ENCODE measurements at places on chromosomes 12 and 14.

DNA sequence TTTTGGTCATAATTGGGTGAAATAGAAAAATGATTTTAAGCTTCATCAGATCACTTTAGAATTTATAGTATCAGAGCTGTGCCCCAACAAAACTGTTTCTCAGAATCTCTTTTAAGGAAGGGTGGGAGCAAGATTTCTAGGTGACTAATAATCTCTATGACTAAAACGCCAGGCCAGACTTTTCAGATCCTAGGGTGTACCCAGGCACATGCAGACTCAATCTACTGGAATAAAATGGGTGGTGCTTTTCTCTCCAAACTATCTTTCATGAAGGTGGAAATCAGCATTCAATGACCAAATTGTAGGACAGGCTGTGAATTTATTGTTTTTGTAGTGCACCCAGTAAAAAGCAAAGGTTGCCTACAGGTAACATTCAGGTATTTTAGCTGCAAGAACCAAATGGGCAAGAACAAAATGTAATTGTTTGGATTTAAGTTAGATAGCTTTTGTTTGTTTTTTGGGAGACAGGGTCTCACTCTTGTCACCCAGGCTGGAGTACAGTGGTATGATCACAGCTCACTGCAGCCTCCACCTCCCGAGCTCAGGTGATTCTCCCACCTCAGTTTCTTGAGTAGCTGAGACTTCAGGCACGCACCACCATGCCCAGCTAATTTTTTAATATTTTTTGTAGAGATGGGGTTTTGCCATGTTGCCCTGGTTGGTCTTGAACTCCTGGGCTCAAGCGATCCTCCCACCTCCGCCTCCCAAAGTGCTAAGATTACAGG, 49.5 kb downstream of the PPP2R5C start:
- no peak for DNase-seq

- no peak for DNase-seq
These were observed 10.7 kb upstream of the SNAPC1 start for GRCh38 chr14:61751475-61751989.

DNA sequence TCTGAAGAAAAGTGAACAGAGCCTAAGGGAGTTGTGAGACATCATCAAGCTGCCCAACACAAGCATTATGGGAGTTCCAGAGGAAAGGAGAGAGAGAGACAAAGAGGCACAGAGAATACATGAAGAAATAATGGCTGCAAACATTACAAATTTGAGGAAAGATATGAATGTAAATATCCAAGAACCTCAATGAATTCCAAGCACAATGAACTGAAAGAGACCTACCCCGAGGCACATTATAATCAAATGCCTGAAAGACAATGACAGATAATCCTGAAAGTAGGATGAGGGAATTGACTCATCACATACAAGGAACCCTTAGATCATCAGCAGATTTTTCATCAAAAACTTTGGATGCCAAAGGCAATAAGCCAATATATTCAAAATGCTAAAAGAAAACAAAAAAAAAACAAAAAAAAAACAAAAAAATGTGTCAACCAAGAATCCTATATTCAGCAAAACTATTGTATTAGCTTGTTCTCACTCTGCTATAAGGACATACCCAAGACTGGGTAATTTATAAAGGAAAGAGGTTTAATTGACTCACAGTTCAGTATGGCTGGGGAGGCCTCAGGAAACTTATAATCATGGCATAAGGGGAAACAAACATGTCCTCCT, 37.8 kb downstream of the BCL2L14 start:
- no peak for DNase-seq

GRCh38 chr14:68328509-68328908, 464.4 kb downstream of the ZFP36L1 start:
- no peak for DNase-seq

- DNase-seq, result no peak
These were observed 27.7 kb upstream of the PEX5 start for GRCh38 chr12:7161811-7162210.

GRCh38 chr12:56897844-56898361, 36.3 kb downstream of the SDR9C7 start:
- DNase-seq, result no peak

- DNase-seq, result no peak
These were observed 27.4 kb downstream of the PZP start for GRCh38 chr12:9180810-9181209.

DNA sequence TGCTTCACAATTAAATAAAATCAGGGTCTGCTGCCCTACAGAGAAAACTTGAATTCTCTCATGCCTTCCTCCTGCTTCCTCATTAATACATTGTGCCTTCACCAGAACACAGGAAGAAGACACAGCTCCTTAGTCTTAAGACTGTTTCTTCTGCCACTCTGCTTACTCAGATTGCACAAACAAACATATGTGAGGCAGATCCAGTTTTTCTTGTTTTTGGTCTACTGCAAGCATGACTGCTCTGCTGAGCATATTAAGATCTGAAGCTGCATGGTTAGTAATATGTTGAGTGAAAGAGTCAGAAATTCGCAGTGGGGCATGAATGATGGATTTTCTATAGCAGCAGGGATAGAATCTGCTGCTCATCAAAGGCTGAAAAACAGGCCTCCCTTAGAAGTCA, 321.1 kb upstream of the STXBP6 start:
- no peak for DNase-seq

DNA sequence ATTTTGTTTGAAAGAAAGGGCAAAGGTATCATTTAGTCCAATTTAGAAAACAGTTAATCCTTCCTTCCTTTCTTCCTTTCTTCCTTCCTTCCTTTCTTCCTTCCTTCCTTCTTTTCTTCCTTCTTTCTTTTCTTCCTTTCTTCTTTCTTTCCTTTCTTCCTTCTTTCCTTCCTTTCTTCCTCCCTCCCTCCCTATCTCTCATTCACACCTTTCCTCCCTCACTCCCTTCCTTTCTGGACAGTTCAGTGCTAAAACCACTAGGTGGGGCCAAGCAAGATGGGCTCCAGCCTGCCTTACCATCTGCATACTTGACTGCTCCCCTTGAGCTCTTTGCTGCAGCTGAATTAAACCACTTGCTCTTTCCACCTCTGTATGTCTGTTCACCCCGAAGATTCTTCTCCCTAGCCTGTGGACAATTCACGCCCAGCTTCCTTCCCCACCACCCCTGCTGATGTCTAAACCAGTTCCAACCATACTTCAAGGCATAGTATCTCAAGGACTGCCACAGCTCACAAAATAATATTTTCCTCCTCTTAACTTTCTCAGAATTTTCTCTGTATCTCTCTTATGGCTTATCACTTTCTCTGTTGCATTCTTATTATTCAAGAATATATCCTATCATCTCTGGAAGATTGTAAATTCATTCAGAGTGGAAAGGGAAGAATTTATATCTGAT, 78.0 kb downstream of the DBX2 start:
- no peak for DNase-seq

DNA sequence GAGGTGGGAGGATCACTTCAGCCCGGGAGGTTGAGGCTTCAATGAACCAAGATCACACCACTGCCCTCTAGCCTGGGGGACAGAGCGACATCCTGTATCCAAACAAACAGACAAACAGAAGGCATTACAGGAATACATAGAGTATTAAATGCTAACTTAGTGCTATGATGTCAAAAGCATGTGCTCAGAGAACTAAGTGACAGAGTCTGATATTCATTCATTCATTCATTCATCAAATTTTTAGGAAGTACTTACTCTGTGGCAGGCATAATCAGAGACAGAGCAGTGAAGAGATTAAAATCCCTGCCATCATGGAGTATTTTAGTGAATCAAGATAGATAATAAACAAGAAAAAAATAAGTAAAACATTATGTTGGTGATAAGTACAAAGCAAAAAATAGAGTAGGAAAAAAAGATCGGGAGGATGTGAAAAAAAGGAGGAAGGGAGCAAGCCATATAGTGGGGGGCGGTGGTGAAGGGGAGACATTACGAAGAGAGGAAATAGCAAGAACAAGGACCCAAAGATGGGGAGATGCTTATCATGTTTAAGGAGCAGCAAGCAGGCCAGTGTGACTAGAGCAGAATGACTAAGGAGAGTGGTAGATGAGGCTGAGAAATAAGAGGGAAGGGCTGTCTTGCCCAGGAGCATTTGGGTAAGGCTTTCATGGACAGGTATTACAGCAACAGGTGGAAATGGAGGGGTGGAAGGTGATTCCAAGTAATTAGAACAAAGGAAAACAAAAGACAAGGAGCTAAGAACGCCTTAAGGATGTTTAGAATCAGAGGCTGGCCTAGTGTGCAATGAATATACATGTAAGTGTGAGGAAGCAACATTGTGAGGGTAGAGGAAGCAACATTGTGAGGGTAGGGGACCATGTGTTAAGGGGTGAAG, 2.8 kb downstream of the MAP4K5 start:
- no peak for DNase-seq

All from T-helper 1 cell (primary cell).